ENCODE measurements at places on chromosomes 13 and 19. TPM values are rescaled to one million over a fixed set of nuclear protein-coding genes. Genes with fewer than 3 reads are reported as not detected.

- no peaks in the 10 kb centered on the region for H3K4me1 ChIP-seq
- H3K27me3 ChIP-seq, result no peaks in the 10 kb centered on the region
- H3K4me3 ChIP-seq, result no peak overlapping the region
- no peak for DNase-seq
Observed at GRCh38 chr13:110746438-110746837, 32.9 kb downstream of the ING1 start.

GRCh38 chr13:97431171-97431764, 2.7 kb upstream of the RAP2A start:
- no peak overlapping the region for H3K27ac ChIP-seq
- H3K36me3 ChIP-seq, result no peaks in the 10 kb centered on the region
- H3K4me3 ChIP-seq, result no peak overlapping the region
- H3K27me3 ChIP-seq, result no peaks in the 10 kb centered on the region
- H3K4me1 ChIP-seq, result no peaks in the 10 kb centered on the region
- no peak for DNase-seq

Gene SOX21
- not detected for total RNA-seq

DNA sequence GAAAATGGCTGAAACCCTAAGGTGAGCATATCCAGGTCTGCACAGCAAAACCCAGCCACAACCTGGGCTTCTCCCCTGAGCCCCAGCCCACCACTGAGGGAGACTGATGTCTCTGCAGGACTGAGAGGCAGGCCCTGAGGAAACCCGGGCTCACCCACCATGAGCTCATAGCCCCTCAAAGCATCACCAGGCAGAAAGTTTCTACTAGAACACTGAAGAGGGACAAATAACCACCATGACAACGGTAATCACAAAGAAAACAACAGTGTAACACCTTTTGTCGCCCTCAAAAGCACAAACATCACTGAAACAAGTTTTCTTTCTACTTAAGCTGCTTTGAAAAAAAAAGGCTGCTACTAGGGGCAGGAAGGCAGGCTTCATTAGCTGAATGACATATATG, 29.8 kb downstream of the TSHZ3 start:
- no peak overlapping the region for H3K27ac ChIP-seq
- DNase-seq, result no peak
- peaks cover 3% of the 10 kb centered on the region for H3K4me1 ChIP-seq
- H3K4me3 ChIP-seq, result no peak overlapping the region

- H3K4me3 ChIP-seq, result peak overlapping the region; percentile 79
- H3K4me1 ChIP-seq, result peaks cover 45% of the 10 kb centered on the region
- H3K36me3 ChIP-seq, result no peaks in the 10 kb centered on the region
Observed at GRCh38 chr19:3095441-3096191, 1.5 kb downstream of the GNA11 start.

Gene ANGPTL8
- total RNA-seq, result not detected

- no peaks in the 10 kb centered on the region for H3K36me3 ChIP-seq
- H3K4me3 ChIP-seq, result no peak overlapping the region
- H3K27ac ChIP-seq, result no peak overlapping the region
- H3K27me3 ChIP-seq, result no peaks in the 10 kb centered on the region
- no peak for DNase-seq
Observed at GRCh38 chr13:73943137-73943964, 190.9 kb downstream of the KLF12 start.

DNA sequence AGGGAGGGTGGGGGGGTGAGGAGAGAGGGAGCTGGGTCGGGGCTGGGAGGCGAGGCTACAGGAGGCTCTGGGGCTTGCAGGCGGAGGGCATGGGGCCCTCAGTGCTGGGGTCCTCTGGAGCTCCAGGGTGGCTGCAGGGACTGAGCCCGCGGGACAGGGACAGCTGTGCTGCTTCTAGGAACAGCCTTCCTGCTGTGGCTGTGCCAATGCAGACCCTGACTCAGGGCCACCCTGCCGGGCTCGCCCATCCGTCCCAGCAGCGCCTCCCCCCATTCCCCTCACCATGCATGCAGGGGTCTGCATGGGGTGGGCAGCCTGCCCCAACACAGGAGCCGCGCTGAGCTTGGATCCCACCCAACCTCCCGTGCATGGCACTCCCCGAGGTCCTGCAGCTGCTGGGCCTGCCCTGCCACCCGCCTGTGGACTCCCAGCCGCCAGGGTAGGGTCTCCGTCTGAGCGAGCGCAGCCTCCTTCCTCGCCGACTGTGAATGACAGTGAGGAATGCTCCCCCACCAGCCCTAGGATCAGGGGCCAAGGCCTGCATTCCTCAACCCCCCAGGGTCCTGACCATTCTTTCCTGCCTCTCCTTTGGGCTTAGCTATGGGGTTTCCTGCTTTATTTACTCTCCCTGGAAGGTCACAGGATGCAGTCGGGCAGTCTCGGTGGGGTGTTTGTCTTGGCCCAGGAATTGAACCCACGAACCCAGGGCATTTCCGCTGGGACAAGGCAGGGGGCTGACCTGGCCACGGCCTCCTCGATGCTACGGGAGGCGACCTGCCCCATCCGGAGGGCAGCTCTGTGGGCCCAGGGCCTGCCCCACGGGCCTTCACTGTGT, 23.4 kb downstream of the CEBPG start:
- no peak overlapping the region for H3K27ac ChIP-seq
- no peak overlapping the region for H3K4me3 ChIP-seq
- peaks cover 11% of the 10 kb centered on the region for H3K4me1 ChIP-seq
- no peaks in the 10 kb centered on the region for H3K36me3 ChIP-seq

Gene CD33
- total RNA-seq, result 2.0 TPM

DNA sequence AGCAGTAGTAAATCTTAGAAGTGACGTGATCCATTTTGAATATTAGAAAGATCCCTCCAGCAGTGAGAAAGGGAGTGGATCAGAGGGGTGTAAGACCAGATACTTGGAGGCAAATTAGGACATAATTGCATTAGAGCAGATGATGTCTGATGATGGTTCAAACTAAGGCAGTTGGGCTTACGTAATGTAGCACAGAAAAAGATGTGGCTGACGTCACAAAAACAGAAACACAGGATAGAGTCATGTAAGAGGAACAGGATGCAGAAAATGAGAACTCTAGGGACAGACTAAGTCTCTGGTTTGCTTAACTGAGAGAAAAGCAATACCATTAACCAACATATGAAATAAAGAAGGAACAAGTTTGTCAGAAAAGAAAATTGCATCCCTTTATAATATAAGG, 392.5 kb upstream of the DACH1 start:
- H3K27me3 ChIP-seq, result no peaks in the 10 kb centered on the region
- H3K36me3 ChIP-seq, result no peaks in the 10 kb centered on the region
- H3K4me3 ChIP-seq, result no peak overlapping the region
